ENCODE measurements at places on chromosomes 13 and 19.

DNA sequence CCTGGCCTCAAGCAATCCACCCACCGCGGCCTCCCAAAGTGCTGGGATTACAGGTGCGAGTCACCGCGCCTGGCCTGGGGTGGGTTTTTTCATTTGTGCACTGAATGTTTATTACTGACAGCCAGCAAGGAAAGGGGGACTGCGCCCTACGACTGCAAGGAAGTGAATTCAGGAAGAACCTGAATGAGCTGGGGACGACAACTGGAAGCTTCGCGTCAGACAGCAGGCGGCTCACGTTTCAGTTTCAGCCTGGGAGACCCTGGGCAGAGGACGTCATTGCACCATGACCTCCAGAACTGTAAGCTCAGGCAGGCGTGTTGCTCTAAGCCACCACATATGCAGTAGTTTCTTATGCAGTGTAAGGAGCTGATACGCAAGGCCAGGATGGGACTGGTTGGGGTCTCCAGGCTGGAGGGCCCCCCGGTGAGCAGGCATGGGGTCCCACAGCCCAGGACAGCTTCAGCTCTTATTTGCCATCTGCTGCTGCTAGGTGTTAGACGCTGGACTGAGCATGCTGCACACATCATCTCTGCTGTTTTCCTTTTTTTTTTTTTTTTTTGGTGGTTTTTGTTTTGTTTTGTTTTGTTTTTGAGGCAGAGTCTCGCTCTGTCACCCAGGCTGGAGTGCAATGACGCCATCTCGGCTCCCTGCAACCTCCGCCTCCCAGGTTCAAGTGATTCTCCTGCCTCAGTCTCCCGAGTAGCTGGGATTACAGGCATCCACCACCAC is 66.6 kb downstream of the GADD45B start:
- peak; percentile 56 for DNase-seq

GRCh38 chr13:79485014-79485811 is 4.3 kb downstream of the NDFIP2 start:
- no peak for DNase-seq

- DNase-seq: no peak
Observed at GRCh38 chr19:28914173-28914572, 298.8 kb downstream of the UQCRFS1 start.

DNA sequence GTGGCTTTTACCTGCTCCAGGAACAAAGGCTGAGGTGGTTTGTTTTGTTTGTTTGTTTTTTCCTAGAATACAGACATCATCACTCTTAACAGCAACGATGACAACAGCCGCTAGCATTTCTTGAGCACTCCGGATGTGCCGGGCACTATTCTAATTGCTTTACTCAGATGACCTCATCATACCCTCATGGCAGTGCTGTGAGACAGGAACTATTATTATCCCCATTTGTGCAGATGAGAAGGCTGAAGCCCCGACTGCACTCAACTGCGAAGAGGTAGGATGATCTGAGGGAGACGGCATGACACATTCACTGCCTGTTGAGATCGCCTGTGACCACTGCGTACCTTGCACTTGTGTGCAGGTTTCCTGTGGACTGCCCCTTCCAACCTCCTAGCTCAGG is 66.5 kb downstream of the CCDC70 start:
- DNase-seq: no peak

DNA sequence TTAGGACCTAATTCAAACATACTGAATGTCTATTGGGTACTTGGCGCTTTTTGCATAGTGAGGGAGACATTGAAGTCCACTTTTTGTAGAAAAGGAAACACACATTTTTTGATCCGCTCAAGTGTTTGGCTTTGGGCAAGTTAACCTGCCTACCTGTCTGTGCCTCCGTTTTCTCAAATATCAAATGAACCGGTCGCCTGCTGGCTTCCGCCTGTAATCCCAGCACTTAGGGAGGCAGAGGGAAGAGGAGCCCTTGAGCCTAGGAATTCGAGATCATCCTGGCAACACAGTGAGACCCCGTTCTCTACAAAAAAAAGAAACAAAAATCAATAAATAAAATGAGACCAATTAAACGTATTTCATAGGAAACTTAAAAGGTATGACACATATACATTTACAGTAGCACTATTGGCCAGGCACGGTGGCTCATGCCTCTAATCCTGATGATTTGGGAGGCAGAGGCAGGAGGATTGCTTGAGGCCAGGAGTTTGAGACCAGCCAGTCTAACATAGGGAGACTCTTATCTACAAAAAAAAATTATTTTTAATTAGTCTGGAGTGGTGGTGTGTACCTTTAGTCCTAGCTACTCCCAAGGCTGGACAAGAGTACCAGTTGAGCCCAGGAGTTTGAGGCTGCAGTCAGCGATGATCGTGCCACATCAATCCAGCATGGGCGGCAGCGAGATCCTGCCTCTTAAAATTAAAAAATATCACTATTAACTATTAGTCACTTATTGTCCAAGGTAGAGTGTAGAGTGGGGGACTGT is 1.3 kb downstream of the RAD23A start:
- DNase-seq: no peak

DNA sequence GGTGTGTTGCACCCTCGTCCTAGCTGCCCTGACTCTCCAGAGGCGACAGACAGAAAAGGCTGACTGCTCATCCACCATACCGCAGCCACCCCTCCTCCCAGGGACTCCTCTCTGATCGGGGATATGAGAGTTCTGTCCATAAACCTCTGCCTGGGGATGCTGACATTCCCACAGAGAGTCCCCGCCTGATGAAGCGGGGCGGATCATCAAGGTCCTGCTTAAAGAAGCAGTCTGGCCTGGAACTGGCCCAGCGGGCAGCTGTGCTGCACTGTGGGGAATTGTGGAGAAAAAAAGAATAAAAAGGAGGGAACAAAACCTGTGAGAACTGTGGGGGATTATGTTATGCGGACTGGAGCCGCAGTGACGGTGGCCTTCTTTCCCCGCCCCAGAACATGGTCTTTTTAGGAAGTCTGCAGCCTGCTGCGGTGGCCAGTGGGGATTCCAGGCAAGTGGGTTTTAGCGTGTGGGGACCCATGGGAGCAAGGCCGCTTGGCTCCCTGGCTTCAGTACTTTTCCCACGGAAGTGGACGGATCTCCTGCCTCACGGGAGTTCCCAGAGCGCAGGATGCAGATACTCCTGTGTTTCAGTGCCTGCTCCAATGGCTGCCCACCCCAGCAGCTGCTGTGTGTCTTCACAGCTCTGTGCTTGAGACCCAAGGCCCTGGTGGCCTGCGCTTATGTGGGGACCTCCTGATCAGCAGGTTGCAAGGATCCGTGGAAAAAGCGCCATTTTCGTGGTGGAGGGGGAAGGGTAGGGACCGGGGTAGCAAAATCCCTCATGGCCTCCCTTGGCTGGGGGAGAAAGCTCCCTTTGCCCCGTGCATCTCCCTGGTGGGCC is 1456.2 kb upstream of the SLC10A2 start:
- no peak for DNase-seq

DNA sequence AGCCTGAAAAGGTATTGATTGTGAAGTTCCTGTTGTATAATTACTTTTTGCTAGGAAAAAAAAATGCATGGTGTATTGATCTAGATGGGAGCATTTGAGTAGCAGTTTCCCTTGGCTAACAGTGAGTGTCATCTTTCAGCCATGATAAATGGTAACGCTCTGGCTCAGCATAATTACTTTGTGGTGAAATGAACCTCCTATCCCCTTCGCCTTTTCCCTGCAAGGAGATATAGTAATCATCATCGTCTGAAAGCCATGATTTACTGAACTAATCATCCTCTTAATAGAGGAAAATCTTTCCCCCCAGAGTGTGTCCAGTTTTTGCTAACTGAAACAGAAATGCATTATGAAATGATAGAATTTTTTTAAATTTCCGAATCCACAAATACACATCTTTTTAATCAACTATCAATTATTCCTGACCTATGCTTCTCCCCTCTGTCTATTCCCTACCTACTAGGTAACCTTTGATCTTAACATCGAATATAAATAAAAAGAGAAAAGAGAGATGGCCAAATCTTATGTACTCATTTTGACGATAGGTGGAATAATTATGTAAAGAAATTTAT is 88.7 kb downstream of the MAB21L1 start:
- no peak for DNase-seq
